Activated CD8-positive, alpha-beta memory T cell treated with anti-CD3 and anti-CD28 coated beads for 36 hours (primary cell): ENCODE measurements at places on chromosomes 16 and 17. TPM values are rescaled to one million over a fixed set of nuclear protein-coding genes. Genes with fewer than 3 reads are reported as not detected.

Gene RND2
- 0.06 TPM for total RNA-seq

Gene SKAP1
- 52.8 TPM for total RNA-seq

Gene CA5A
- total RNA-seq, result not detected

Gene ADORA2B
- 2.6 TPM for total RNA-seq

Gene MEIOC
- 0.15 TPM for total RNA-seq

Gene PRSS8
- total RNA-seq, result not detected

Gene TERF2IP
- total RNA-seq, result 84.4 TPM

Gene C17orf78
- not detected for total RNA-seq

Gene SLX4
- total RNA-seq, result 11.5 TPM

Gene ZNF19
- total RNA-seq, result 2.7 TPM

Gene C16orf74
- not detected for total RNA-seq

Gene DHRS7C
- not detected for total RNA-seq

Gene RAB11FIP4
- 17.8 TPM for total RNA-seq

Gene EFCAB5
- total RNA-seq, result 0.69 TPM

Gene NDRG4
- total RNA-seq, result 3.1 TPM

Gene ELMO3
- 5.5 TPM for total RNA-seq

Gene CHST6
- total RNA-seq, result 0.06 TPM

Gene PRSS21
- total RNA-seq, result 11.1 TPM

Gene C17orf50
- not detected for total RNA-seq

Gene WSCD1
- total RNA-seq, result 0.27 TPM

Gene SMTNL2
- total RNA-seq, result not detected

Gene PLLP
- total RNA-seq, result 0.17 TPM

Gene CDH1
- not detected for total RNA-seq

Gene C17orf113
- 0.08 TPM for total RNA-seq

Gene CYB5B
- total RNA-seq, result 170 TPM

Gene C16orf95
- 10.3 TPM for total RNA-seq

Gene TBC1D28
- not detected for total RNA-seq

Gene HCRT
- not detected for total RNA-seq

Gene TGFB1I1
- 0.74 TPM for total RNA-seq

Gene GNG13
- not detected for total RNA-seq

Gene LGALS9B
- total RNA-seq, result not detected

Gene RBFOX1
- not detected for total RNA-seq

Gene PRR15L
- not detected for total RNA-seq

Gene TBC1D26
- total RNA-seq, result 0.46 TPM
